ENCODE measurements at places on chromosomes 16 and 17. TPM values are rescaled to one million over a fixed set of nuclear protein-coding genes. Genes with fewer than 3 reads are reported as not detected.

The INCA1 gene
- total RNA-seq, result 0.25 TPM

The SMIM36 gene
- total RNA-seq, result not detected

The TPSAB1 gene
- not detected for total RNA-seq

The PRCD gene
- 1.1 TPM for total RNA-seq

The FBXO39 gene
- 0.37 TPM for total RNA-seq

The C16orf54 gene
- not detected for total RNA-seq

The FBXW10B gene
- 0.56 TPM for total RNA-seq

The KRT36 gene
- not detected for total RNA-seq

The HYDIN gene
- total RNA-seq, result 1.1 TPM

The CHST4 gene
- total RNA-seq, result not detected

The PSME3IP1 gene
- 75.2 TPM for total RNA-seq

The CHST6 gene
- total RNA-seq, result 0.31 TPM

The TBC1D3D gene
- total RNA-seq, result not detected

The POLR2C gene
- 107 TPM for total RNA-seq

The TERB1 gene
- 0.13 TPM for total RNA-seq

The CES1 gene
- total RNA-seq, result 0.06 TPM

The CX3CL1 gene
- total RNA-seq, result 7.7 TPM

The LHX1 gene
- total RNA-seq, result not detected

The MYLK3 gene
- 0.26 TPM for total RNA-seq

The KRTAP9-4 gene
- not detected for total RNA-seq

The SPPL2C gene
- total RNA-seq, result not detected

The KCTD5 gene
- total RNA-seq, result 22.5 TPM

The DUXB gene
- not detected for total RNA-seq

The DNAH2 gene
- 0.13 TPM for total RNA-seq

The KRTAP16-1 gene
- not detected for total RNA-seq

The PIGQ gene
- 22.5 TPM for total RNA-seq

The PERCC1 gene
- not detected for total RNA-seq

The NME3 gene
- 35.4 TPM for total RNA-seq

The SPATA32 gene
- total RNA-seq, result under 0.01 TPM

The TBC1D3I gene
- not detected for total RNA-seq

The IGFBP4 gene
- 557 TPM for total RNA-seq

The TLCD3A gene
- 12.5 TPM for total RNA-seq

The CCT6B gene
- 2.6 TPM for total RNA-seq

The SLC6A4 gene
- total RNA-seq, result 0.40 TPM

The SDR42E1 gene
- under 0.01 TPM for total RNA-seq

The ZNF319 gene
- total RNA-seq, result 3.0 TPM

The CDK3 gene
- 0.92 TPM for total RNA-seq

The SULT1A3 gene
- total RNA-seq, result 0.79 TPM

The SYT17 gene
- 0.26 TPM for total RNA-seq

All from aortic smooth muscle cell (primary cell).